ENCODE measurements at places on chromosomes 1 and 21. TPM values are rescaled to one million over a fixed set of nuclear protein-coding genes. Genes with fewer than 3 reads are reported as not detected.
A peak's percentile ranks its signal among the peaks of the same experiment; 100 is the strongest.

ADORA1 gene
- 0.18 TPM for total RNA-seq

TAS1R1 gene
- total RNA-seq: not detected

SPATA21 gene
- not detected for total RNA-seq

ADSS2 gene
- 57.2 TPM for total RNA-seq

C8B gene
- total RNA-seq: not detected

DNA sequence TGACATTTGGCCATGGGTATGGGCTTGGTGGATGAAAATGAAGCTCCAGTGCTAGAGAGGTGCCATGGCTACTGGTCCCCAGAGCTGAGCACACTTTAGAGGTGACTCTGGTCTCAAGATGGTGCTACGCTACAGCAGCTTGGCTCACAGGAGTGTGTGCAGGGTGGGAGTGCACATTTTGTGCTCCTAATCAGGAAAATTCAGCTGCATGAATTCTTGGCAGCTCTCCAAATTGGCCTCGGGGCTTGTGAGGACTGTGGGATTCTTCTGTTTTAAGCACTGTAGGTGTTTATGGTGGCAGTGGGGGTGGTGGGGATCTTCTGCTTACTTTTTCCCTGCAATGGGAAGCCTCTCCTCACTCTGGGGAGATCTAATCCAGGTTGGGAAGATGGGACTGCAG lies 17.3 kb upstream of the TIPRL start:
- no peak for DNase-seq

- DNase-seq: no peak
Measured at GRCh38 chr1:55926906-55927471, 652.4 kb downstream of the PLPP3 start.

GRCh38 chr1:168613038-168613451 lies 36.6 kb downstream of the XCL1 start:
- no peak for DNase-seq

DNA sequence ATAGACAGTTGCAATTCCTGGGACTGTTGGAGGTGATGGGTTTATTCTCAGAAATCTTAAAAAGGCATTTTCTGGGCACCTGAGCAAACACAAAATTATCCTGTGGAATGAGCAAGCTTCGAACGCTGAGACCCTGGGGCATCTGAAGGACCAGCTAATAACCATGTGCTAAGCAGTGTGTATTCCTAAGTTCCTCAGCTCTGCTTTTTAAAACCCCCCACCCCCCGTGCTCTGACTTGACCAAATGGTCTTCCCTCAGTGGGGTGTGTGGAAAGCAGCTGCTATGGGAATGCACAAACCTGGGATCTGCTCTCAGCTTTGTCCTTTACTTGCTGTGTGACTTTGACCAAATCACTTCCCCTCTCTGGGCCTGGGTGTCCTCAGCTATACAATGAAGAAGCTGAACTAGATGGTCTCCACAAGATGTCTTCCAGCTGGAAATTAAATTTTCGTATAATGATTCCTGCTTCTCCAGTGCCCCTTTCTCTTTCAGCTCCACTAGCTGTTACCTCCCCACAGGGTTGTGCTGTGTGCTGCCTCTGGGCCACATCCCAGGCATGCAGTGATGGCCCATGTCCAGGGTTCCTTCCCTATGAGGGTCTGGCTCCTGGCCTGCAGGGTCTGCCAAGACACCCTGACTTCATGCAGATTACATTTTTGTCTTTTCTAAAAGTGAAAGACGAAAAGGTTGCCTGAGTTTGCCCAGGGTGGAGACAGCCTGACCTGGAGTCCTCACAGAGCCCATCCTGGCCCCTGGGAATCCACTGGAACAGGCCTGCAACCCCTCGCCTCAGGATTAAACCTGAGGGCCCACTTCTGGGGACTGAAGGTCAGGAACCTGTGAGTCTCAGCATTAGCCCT lies 14.9 kb upstream of the CD247 start:
- DNase-seq: peak; percentile 36

DNA sequence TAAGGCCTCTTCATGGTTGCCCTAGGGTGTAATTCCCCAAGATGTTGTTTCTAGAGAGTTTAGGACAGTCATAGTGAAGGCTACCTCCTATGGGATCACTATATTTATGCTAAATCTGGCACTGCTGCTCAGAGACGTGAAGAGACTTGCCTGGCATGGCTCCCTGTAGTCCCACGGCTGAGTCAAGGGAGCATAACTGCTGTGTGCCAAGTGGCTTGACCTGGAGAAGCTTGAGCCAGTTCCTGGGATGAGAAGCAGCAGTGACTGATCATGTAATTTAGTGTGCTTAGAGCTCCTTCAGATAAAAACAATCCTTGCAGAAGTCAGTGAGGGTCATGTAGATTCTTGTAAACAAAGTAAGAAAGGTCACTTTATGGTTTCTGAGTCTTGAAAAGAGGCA lies 68.9 kb upstream of the TSPAN2 start:
- DNase-seq: no peak

DNA sequence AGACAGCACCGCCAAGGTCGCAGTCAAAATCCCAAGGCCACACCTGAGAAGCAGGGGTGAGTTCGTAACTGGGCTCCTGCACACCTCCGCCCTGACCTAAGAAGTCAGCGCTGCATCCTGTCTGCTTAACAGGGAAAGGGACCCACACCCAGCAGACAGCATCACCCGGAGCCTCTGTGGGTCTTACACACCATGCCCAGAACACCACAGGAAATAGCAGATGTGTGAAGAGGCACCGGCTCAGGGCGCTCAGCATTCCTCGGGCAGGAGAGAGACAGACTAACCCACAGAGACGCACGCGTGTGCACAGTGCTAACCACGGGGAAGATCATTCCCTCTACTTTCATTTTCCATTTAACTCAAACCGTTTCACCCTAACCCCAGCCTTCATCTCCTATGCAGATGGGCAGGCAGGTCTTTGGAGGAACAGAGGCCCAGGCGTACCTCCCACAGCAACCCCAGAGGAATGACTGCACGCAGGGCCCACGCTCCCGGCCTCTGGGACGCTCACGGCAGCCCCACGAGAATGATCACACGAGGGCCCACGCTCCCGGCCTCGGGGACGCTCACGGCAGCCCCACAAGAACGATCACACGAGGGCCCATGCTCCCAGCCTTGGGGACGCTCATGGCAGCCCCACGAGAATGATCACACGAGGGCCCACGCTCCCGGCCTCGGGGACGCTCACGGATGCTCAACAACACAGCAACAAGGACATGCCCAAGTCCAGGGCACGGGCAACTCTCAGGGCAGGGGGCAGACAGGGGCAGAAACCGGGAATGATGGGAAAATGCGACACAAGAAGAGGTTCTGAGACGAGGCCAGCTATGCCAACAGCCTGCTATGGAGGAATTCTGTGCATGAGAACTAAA lies 20.9 kb downstream of the POFUT2 start:
- peak; percentile 29 for DNase-seq

All from stomach (tissue), 19 donors.